ENCODE measurements at places on chromosomes 7 and 10.
A peak's percentile ranks its signal among the peaks of the same experiment; 100 is the strongest.

GRCh38 chr10:31051703-31052102 lies 20.0 kb upstream of the ZNF438 start:
- no peak for DNase-seq

DNA sequence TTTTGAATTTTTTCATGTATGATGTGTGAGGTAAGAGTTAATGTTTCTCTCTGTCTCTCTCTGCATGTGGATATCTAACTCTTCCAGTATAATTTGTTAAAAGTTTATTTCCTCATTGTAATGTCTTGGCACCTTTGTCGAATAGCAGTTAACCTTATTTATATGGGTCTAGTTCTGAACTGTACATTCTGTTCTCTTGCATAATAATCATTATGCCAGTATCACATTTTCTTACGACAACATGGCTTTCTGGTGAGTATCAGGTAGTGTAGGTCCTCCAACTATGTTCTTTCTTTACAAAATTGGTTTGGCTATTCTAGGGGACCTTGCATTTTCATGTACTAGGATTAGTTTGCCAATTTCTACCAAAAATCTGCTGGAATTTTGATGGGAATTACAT lies 337.0 kb upstream of the FZD8 start:
- no peak for DNase-seq

- DNase-seq, result no peak
These were observed 15.6 kb upstream of the PBLD start for GRCh38 chr10:68348265-68348741.

- DNase-seq, result no peak
These were observed 17.8 kb upstream of the LMOD2 start for GRCh38 chr7:123637878-123638277.

GRCh38 chr7:100626530-100627237 lies 14.3 kb downstream of the MOSPD3 start:
- no peak for DNase-seq

GRCh38 chr7:15397159-15397550 lies 164.7 kb downstream of the AGMO start:
- no peak for DNase-seq

DNA sequence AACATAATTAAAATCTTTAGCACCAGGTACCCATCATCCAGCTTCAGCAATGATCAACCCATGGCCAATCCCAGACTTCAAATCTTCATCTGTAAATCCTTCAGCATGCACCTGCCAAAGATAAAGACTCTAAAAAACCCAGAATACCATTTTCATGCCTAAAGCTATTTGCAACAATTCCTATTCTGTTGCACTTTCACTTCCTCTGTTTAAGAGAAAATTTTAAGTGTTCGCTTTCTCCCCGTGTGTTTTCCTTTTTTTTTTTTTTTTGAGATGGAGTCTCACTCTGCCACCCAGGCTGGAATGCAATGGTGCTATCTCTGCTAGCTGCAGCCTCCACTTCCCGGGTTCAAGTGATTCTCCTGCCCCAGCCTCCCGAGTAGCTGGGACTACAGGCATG lies 31.8 kb upstream of the HTR5A start:
- no peak for DNase-seq

- no peak for DNase-seq
These were observed 65.1 kb upstream of the BET1 start for GRCh38 chr7:94069162-94069739.

DNA sequence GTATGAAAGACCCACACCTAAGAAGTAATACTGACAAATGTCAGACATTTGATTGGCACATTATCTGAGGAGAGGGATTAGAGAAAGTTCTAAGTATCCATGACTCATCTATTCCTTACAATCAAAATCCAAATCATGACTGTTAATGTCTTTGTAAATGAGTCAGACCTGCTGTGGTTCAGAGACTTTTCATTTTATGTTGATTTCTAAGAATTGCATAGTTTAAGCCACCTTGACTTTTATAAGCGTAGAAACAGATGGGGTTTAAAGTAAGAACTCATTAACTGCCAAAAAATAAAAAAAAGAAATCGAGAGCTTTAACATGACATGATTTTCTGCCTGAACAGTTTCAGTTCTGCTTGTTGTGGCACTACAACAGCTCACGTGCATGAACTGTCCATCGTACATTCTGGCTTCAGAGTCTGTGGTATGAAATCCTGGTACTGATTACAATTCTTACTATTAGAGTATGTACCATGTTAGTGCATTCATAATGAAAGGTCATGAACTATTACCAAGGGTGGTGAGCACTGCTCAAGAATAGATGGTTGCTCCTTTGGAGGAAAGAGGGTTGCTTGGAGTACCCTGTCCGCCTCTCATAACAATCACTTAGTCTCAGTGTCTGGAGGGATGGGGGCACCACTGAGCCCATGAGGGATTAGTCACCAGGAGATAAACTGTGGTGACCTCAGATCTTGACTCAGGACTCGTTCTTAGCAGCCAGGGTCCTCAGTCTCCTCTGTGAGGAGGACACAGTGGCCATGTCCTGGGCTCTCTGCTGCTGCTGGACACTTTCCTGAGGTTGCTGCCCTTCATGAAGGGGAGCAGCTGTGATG lies 42.2 kb downstream of the ACSM6 start:
- no peak for DNase-seq

DNA sequence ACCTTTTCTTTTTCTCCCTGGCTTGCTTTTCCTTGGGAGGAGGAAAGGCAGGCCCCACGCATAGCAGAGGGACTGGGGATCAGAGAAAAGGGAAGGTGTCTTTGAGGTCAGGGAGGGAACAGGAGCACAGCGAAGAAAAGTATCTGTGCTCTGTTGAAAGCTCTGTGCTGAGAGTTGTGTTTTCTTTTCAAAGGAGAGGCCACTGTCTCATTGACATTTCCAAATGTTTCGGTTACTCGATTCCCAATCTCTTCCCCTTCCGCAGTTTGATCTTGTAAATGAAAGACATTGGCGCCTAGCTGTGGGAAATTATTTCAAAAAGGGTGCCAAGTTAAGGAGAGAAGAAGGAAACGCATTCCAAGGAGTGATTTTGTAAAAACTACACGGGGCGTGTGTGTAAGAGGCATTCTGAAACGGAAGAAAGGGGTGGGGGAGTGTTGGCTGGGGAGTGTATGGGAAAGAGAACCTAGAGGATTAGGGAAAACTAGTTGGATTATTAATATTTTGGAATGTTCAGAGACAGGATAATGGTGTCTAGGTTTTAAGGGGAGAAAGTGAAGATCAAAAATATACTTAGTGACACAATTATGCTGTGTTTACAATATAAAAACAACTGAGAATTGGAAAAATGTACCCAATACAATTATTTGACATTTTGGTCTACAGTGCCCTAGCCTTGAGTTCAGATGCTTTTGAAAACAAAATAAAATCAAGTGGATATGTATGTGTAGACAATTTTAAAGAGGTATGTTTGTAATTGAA lies 708 bp downstream of the KLHDC10 start:
- no peak for DNase-seq

GRCh38 chr10:58641708-58642107 lies 129.0 kb downstream of the BICC1 start:
- no peak for DNase-seq

DNA sequence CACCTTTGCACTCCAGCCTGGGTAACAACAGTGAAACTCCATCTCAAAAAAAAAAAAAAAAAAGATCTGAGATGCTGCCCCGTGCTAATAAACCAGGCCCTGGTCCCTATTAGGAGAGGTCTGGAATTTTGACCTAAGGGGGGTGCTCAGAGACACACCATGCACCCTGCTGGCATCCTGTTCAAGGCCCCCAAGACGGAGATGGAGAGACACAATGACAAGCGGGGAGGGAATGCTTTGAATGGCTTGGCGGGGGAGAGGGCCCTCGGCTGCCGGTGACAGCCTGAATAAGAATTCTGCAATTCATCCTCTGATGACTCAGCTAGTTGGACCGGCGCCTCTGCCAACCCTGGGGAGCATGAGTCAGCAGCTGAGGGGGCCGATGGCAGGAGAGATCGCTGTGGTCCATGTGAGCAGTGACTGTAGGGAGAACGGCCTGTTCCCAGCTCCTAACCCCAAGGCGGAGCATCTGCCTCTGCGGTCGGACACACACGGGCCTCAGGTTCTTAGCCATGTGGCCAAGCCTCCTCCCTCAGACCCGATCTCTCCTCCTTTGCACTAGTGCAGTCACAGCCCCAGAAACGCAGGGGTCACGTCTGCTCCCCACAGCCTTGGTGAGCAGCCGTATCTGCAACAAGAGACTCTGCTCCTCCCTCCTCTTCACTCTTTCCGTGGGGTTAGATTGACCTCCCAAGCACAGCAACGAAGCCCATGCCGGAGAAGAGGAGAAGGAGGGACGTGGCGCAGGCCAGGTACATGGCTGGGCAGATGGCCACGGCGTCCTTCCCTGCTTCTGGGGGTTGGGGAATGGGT lies 14.9 kb downstream of the TRIM56 start:
- peak; percentile 96 for DNase-seq

DNA sequence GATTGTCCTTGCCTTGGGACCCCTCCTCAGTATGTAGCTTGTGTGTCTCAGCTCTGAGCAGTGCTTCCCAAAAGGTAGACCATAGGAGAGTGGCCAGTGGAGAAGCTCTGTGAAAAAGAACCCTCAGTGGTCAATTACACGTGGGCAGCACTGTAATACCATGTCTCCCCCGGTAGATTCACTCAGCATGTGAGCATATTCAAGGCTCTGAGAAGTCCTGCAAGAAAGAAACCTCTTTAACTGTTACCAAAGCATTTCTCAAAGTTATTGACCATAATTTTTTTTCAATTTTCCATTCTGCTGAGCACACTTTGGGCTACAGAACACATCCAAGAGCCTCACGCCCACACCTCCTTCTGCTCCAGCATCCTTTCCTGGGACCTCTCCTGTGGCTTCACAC lies 143.1 kb downstream of the RGS10 start:
- DNase-seq, result no peak

DNA sequence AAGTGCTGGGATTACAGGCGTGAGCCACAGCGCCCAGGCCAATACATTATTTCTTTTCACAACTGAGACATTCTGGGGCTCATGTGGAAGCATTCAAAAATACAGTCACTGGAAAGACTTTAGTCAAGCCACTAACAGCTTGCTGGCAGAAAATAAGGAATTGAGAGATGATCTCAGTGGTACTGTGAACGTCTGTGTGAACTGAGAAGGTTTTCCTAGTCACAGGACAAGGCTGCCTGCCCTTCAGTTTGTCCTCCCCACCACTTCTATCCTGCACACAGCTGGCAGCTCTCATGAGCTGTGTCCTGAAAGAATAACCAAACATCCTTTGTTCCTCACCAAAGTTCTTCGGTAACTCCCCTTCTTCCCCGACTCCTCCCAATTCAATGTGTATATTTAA lies 31.3 kb upstream of the ITGA8 start:
- DNase-seq, result no peak

GRCh38 chr7:157946398-157947060 lies 609.7 kb downstream of the DNAJB6 start:
- DNase-seq, result no peak

DNA sequence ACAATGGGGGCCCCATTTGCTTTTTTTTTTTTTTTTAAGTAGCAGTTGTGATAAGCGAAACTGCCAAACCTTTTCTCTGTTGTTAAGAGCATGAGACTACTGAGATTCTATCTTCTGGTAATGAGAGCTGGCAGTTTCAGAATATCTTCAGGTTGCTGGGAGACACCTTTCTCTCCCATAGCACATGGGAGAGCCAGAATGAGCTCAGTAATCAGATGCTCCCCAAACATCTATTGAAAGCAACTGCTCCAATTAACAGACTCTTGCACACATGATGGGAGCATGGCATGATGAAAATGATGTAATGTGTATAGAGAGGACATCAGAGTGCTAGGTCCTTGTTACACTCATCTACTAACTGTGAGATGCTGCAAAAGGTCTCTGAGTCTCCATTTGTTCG lies 18.8 kb downstream of the MYO3A start:
- no peak for DNase-seq

DNA sequence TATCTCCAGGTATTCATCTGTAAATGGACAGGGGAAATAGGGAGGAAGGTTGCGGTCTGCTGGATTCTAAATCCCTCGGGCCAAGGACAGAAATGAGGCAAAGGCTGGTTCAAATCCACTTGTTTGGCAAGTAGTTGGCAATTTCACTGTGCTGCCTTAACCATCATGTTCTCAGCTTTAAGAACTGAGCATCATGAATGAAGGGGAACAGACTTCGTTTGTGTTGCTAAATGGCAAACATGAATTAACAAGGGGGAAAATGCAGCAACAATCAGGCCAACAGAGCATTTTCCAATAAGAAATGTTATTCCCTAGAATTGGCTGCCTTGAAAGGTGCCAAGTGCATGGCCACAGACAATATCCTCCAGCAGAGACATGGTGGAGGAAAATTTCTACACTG lies 36.9 kb downstream of the PARD3 start:
- DNase-seq, result no peak

DNA sequence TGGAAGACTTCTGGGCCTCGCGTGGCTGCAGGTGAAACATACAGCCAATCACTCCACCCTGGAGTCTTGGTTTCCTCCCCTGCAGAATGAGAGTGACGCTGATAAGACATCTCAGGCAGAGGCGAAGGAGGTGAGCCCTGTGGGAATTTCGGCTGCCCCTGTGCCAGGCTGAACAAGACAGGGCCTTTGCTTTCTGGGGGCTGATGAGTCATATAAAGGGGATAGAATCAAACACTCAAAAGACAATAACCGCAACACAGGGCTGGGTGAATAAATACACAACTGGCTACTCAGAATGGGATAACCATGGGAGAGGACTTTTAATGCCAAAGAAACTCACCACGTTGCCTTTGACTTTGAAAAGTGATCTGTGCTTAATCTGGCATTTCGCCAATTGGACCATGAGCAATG lies 143.8 kb downstream of the KCNMA1 start:
- no peak for DNase-seq

- DNase-seq, result peak; percentile 57
These were observed 80.9 kb downstream of the ABLIM1 start for GRCh38 chr10:114577133-114577532.

GRCh38 chr7:100730136-100730800 lies 3.1 kb upstream of the ZAN start:
- DNase-seq, result no peak

DNA sequence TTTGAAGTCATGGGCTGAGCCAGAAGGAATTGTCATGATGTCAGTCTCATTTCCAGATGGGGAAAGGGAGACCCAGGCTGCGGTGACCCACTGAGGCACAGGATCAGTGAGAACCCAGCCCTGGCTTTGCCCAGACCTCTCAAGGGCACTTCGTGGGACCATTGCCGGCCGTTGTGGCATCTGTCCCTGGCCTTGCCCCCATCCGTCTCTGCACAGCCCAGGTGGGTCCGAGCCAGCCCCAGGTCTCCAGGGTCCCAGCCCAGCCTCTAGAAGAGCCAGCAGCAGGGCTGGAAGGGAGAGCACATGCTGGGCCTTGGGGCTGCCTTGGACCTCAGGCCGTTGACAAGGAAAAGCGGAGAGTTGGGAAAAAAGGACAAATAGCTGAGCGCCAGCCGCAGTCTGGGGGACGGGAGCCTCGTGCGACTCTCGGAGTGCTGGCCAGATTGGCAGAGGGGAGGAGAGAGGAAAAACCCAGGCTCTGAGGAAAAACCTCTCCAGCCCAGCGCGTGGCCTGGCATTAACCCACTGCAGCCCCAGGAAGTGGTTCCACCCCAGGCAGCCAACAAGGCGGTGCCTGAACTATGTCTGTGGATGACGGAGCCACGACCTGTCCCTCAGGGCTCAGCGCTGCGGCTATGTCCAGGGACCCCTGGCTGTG lies 30.2 kb downstream of the GRIFIN start:
- DNase-seq, result no peak
